ENCODE measurements at places on chromosomes 5 and 9. TPM values are rescaled to one million over a fixed set of nuclear protein-coding genes. Genes with fewer than 3 reads are reported as not detected.

Gene FCN2
- 0.31 TPM for polyA plus RNA-seq

Gene CTSL
- polyA plus RNA-seq, result 174 TPM

Gene SPINK6
- polyA plus RNA-seq, result not detected

Gene SLCO6A1
- not detected for polyA plus RNA-seq

Gene CXXC5
- 215 TPM for polyA plus RNA-seq

Gene SLC36A2
- polyA plus RNA-seq, result 8.2 TPM

Gene RGS3
- 45.7 TPM for polyA plus RNA-seq

Gene AQP7
- polyA plus RNA-seq, result 12.8 TPM

Gene MARCHF11
- 3.2 TPM for polyA plus RNA-seq

Gene P4HA2
- polyA plus RNA-seq, result 24.8 TPM
